ENCODE measurements at places on chromosomes 4 and X. TPM values are rescaled to one million over a fixed set of nuclear protein-coding genes. Genes with fewer than 3 reads are reported as not detected.

The SPANXN3 gene
- polyA plus RNA-seq, result not detected

The CENPC gene
- 28.9 TPM for polyA plus RNA-seq

The ALPK1 gene
- 10.5 TPM for polyA plus RNA-seq

The TRIM60 gene
- polyA plus RNA-seq, result 0.11 TPM

The MAGED4B gene
- polyA plus RNA-seq, result 48.6 TPM

The NHS gene
- 14.0 TPM for polyA plus RNA-seq

GRCh38 chr4:39792529-39792928, 94.6 kb downstream of the UBE2K start:
- no peak for DNase-seq

GRCh38 chr4:100016191-100016590, 66.1 kb upstream of the H2AZ1 start:
- DNase-seq, result no peak

GRCh38 chr4:31080887-31081286, 360.7 kb downstream of the PCDH7 start:
- DNase-seq, result no peak

GRCh38 chr4:21882051-21882839, 66.3 kb downstream of the KCNIP4 start:
- no peak for DNase-seq

DNA sequence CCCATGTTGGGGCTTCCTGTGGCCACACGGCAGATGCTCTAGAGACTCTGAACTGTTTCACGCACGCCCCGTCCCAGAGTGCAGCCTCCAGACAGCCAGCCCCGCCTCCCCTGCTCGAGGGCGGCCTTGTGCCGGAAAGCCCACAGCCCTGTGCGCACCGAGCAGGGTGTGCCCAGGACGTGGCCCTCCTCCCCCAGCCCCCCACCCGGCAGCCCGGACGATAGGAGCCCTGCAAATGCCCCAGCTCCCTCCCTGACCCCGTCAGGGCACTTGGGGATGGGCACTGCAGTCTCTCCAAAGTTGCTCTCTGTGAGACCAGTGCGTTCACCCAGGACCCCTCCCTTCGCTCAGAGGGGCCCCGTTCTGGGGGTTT, 37.3 kb downstream of the ADRA2C start:
- no peak for DNase-seq
